ENCODE measurements at places on chromosomes 6 and 20.

GRCh38 chr20:8509809-8510208 is 377.7 kb downstream of the PLCB1 start:
- no peak for DNase-seq

DNA sequence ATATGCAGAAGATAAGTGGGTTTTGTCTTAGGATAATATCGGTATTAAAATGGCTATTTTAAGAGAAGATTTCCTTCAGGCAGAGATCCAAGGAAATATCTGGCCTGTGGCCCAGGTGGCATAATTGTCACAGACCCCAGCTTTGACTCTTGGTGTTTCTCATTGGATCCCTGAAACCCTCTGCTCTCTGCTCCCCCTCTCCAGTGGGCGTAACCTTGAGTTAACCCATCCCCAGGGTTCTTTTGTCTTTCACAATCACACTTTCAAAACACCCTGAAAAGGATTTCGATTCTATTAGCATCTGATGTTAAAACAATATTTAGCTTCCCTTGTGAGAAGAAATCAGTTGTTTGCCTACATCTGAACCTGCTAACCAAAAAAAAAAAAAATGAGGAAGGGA is 7.2 kb downstream of the SSTR4 start:
- DNase-seq: no peak

- no peak for DNase-seq
Measured at GRCh38 chr6:139133262-139134063, 1.4 kb upstream of the HECA start.

DNA sequence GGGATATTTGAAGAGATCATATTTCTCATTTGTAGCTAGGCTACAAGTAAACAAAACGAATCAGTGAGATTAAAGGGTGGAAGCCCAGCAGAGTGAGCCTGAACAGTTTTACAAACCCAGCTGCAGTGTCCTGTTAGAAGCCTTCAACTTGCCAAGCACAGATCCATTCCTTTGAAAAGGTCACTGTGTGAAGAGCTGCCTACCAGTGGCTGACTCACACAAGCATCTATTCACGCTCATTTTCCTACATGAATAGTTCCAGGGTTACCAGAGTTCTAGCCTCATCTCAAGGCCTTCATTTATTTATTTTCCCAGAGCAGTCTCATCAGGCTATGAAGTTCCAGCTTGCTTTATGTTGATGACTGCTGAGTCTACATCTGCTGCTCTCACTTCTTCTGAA is 25.7 kb upstream of the MLIP start:
- DNase-seq: no peak

DNA sequence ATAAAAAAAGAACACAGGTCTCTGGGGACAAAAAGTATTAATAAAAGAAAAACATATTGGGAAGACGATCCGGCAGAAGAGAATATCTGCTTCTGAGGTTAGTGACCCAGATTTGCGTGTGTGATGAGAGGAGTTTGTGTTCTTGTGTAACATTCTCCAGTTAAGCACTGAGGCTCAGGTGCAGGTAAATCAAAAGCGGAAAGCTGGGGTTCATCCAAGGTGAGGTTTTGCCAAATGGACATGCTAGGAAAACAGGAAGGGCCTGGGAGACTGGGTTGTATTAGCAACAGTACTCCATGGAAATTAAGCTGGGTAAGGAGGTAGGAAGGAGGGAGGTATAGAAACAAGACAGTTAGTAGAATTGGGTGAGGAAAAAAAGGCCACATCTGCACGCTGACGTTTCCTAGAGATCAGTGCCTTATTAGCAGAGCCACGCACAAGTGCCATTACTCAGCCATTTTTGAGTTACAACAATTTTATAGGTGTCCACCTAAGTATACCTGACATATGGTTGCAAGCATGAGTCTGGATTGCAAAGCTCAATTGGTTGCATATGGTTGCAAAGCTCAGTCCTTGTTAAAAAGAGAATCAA is 139.6 kb downstream of the ZMYND8 start:
- no peak for DNase-seq

DNA sequence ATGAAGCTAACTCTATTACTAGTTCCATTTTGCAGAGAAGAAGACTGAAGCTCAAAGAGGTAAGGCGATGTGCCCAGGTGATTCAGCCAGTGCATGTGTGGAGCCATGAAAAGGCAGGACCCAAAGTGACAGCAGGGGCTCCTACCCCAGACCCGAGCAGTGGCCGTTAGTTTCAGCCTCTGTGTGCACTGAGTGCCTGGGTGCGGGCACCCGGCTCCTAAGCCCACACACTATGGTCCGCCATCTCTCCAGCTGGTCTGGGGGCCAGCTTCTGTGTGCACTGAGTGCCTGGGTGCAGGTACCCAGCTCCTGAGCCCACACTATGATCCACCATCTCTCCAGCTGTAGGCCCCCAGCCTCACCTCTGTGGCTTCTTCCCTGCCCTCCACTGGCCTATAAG is 123.5 kb upstream of the CST7 start:
- DNase-seq: no peak

- DNase-seq: no peak
Measured at GRCh38 chr6:43082806-43083655, 6.9 kb downstream of the PTK7 start.

DNA sequence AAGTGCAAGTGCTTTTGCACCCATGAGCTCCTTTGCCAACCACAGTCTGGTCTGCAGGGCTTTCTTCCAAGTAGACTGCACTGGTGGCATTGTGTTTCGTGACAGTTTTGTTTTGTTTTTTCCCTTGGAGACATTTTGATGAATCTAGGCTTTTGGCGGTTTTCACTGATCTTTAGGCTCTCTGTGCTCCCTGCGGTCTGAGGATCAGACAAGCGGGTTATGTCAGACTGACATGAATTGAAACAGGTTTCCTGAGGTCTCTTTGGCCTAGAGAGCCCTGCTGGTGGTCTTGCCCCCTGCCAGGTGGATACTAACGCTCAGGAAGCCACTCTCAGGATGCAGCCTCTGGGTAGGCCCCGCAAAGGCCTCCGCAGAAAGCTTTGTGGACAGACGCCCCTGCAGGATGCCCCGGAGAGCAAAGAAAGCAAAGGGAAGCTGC is 555.4 kb upstream of the AGPAT4 start:
- DNase-seq: no peak

DNA sequence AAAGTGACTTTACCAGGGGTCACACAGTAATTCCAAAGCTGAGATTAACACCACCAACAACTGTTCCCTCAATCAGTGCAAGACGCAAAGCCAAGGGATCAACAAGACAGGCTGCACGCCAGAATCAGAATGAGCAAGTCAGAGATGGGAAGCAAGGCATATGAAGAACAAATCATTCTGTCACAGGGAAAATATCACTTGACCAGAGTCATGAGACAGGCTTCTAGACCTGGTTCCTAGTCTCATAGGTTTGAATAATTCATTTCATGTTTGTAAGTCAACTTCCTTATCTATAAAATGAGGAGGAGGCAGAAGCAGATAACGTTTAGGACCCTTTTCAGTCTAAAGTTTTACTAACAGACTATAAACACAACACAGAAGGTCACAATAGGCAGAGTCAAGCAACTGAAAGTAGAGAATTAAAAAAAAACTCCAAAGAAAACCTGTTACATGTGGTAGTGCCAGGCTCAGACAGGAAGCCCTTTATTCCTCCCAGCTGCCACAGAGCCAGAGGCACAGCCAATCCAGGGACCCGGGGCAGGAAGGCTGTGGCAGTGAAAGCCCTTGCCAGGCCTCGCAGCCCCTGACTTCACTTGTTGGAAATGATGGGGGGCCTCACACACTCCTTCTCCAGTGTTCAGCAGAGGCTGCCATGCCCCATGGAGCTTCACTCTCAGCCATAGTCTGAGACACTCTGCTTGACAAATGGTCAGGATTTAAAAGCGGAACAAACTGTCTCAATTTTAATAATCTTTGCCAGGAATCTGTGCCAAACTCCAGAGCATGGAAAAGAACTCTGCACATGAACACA is 29.2 kb upstream of the DST start:
- DNase-seq: no peak

DNA sequence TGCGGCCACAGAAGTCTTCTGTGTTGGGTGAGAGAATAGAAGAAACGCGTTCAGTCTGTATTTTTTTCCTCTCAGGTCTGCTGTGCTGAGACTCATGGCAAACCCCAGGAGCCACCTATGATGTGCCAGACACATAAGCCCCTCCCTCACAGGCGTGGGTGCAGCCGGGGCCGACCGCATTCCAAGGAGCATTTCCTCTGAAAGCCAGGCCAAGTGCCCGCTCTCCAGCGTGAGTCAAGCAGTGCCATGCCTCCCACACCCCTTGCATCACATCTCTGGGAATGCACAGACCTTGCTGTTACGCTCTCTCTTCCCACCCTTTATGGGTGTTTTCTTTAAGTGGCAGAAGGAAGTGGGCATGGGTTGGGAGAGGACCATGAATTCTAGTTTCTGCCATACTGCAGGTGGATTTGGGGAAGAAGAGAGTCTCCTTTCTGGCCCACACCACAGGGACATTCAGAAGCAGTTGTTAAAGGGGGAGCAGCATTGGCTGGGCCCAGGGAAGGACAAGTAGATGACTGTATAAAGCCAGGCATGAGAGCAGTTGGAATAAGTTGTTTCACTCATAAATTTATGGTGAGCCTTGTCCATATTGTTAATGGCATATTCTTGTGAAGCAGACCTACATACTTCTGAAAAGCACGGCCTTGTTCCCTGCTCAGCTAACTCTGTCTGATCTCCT is 37.1 kb upstream of the TFAP2A start:
- peak; percentile 98 for DNase-seq

DNA sequence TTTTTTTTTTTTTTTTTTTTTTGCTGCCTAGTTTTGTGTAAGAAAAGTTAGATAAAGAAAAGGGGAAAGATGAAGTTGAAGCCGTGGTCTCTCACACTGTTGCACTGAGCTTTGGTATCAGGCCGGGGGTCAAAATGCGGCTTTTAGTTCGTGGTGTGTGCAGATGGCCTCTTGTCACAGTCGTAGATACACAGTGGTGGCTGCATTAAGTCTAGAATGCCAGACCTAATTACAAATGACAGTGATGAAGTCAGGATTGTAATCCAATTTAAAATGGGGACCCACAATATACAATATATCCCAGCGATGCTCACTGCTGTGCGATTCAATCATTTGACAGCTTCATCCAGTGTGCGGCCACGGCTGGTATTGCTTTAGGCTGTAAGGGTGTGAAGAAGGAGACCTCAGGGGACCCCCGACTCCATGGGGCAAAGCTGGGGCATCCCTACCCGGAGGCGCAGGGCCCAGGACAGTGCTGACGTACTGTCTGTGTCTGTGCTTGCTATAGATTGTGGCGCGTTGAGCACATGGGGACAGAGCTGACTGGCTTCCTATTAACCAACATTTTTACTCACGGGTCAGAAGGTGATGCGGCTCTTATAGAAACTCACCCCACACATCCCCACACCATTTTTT is 210.0 kb upstream of the SOX4 start:
- no peak for DNase-seq

- no peak for DNase-seq
Measured at GRCh38 chr20:49575551-49576060, 7.7 kb upstream of the PTGIS start.

- peak; percentile 5 for DNase-seq
Measured at GRCh38 chr6:138231381-138231886, 13.1 kb upstream of the PBOV1 start.

DNA sequence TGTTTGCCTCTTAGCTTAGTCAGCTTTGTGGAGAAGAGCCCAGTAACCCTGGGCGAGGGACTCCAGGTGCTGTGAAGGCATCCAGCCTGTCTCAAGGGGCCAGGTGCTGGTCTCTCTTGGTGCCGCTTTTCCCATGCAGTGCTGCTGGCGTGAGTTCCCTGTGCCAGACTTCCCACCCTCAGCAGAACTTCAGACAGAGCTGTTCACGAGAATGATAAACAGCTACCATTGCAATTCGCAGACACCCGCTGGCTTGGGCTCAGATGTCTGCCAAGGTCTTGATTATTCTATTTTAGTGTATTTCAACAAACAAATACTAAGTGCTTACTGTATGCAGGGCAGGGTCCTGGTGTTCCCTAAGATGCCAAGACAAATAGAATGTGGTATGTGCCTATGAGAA is 57.7 kb downstream of the RNF217 start:
- DNase-seq: no peak

GRCh38 chr20:1536893-1537730 is 20.4 kb downstream of the SIRPD start:
- DNase-seq: no peak

- peak; percentile 98 for DNase-seq
Measured at GRCh38 chr20:5657190-5657875, 92.9 kb upstream of the SHLD1 start.

- no peak for DNase-seq
Measured at GRCh38 chr6:2988094-2988425, 11.6 kb upstream of the NQO2 start.

- no peak for DNase-seq
Measured at GRCh38 chr6:95546148-95546547, 31.2 kb upstream of the MANEA start.

DNA sequence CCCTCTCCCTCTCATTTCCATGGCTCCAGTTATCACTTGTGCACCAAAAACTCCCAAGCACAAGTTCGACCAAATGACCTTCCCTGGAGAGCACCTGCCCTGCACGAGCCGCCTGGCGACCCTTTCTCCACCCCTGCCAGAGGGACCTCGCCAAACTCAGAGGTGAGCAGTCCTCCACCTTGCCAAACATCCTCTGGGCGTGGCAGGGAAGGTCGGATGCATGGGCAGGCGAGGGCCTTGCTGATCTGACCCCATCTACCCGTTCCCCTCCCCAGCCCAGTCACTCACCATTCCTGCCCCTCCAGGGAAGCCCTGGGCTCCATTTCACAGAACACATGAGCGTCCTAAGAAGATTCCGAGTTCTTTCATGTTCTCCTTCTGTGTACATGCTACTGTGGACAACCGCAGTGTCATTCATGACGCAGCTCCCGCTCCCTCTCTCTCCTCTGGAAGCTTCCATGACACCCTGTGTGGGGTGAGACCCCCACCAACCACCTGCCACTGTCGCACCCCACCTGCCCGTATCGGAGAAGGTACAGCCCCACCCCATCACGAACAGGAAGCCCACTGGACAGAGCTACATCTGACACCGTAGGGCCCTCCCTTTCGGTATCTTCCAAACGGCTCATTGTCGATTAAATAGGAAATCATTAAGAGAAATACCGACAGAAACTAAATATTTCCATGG is 104.3 kb downstream of the DACT2 start:
- DNase-seq: no peak

- peak; percentile 43 for DNase-seq
Measured at GRCh38 chr20:63896264-63897105, 1.6 kb downstream of the DNAJC5 start.

DNA sequence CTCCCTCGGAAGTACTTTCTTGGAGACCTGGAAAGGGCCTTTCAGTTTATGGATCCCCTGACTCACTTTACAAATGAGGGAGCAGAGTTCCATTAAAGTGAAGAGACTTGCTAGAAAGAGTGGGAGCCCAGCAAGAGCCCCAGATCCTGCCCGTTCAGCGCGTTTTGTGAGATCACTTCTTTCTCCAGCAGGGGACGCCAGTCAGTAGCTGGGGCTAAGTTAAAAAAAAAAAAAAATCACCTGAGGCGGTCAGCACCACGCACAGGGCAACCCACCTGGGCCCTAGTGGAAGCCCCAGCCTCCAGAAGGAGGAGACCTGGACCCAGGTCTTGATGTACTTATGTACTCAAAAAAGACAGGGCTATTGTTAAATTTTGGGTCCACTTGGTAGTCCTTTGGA is 274.5 kb upstream of the RNF24 start:
- no peak for DNase-seq

DNA sequence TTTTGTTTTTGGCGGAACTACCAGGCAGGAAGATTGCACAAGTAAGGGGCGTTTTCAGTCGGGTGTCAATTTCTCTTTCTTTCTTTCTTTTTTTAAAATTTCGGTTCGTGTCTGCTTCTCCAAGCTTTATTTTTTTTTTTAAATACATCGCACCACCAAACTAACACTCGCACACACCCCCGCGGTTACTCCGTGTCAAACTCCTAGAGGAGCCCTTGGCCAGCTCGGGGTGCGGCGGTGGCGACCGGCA is 338 bp downstream of the UTRN start:
- no peak for DNase-seq

GRCh38 chr6:157770946-157771345 is 52.1 kb upstream of the SNX9 start:
- peak; percentile 88 for DNase-seq
